ENCODE measurements at places on chromosomes 12 and 14.

- no peak for DNase-seq
Measured at GRCh38 chr12:113385282-113385882, 18.3 kb downstream of the SDS start.

DNA sequence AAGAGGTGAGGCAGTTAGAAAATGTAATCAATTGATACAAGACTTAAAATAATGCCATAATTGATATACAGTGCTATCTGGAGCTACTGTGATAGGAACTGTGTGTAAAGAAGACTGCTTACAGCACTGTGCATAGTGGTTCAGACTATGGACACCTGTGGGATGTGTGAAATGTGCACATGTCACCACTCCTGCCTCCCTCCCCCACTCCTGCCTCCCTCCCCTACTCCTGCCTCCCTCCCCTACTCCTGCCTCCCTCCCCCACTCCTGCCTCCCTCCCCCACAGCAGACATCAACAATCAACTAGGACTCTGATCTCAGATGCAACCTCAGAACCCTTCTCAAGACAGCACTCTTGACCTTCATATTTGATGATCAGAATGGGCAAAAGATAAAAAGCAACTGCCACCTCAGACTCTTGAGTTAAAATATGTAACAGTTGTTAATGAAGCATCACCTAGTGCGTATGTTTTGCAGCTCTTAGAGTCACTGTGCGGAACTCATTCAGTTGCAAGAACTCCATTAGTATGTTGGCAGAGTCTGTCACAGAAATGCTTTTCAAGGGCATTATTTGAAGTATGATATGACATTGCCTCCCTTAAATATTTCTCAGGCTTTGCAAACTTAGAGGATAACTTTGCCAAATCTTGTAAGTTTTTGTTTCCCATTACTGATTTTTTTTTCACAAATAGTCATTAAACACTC, 255.2 kb upstream of the DDHD1 start:
- DNase-seq: no peak

- no peak for DNase-seq
Measured at GRCh38 chr12:70319605-70320004, 46.5 kb upstream of the KCNMB4 start.

GRCh38 chr14:79056879-79057278, 886.7 kb downstream of the NRXN3 start:
- no peak for DNase-seq

DNA sequence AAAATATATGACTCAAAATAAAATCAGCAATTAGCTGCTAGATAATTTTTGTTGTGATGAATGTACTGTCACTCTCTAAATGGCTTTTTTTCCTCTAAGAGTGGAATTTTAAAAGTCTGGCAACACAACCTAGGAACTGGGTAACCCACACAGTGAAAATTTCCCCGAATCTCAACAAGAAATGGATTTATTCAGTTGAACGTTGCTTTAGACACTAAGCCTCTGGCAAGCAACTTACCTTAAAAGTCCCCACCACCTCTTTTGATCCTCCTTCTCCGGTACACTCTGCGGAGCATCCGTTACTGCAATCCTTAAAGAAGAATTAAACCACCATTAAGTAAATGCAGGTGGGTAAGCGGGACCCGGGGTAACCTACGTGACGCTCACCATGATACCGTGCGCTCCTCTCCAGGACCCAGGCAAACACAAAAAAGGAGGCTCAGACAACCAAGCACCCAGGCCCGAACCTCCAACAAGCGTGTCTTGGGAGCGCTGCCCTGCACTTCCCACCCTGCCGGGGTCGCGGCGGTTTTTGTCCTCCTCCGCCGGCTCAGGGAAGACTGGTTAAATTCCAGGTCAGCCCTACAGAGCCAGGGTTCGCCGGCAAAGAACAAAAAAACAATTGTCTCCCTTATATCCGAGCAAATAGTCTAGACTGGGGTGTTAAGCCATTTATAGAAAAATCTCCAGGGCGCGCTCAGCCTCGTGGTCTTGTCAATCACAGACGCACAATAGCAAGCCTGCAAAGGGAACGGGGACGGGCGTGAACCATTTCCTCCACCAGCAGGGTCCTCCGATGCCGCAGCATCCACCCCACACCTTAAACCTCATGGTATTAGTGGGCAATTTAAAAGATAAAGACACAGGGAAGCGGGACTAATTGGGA, 47.1 kb downstream of the BCAT1 start:
- no peak for DNase-seq

DNA sequence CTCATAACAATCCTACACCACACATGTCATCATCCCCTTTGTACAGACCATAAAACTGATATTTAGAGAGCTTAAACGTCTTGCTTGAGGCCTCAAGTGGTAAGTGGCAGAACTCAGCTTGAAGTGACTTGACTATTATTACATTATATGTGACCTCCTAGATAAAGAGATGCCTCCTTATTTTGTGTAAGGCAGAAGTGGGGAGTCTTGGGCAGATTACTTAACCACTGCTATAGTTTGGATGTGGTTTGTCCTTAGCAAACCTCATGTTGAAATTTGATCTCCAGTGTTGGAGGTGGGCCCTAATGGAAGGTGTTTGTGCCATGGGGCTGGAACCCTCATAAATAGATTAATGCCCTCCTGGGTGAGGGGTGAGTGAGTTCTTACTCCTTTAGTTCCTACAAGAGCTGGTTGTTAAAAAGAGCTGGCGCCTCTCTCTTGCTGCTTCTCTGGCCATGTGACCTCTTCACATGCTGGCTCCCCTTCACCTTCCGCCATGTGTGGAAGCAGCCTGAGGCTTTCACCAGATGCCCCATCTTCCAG, 37.4 kb downstream of the RCOR1 start:
- DNase-seq: no peak

GRCh38 chr14:29955087-29955486, 27.4 kb upstream of the PRKD1 start:
- no peak for DNase-seq

GRCh38 chr12:87812030-87812429, 217.2 kb downstream of the C12orf50 start:
- no peak for DNase-seq

GRCh38 chr12:60123557-60123956, 527.7 kb downstream of the SLC16A7 start:
- DNase-seq: no peak

GRCh38 chr12:125890971-125891370, 825.7 kb downstream of the AACS start:
- no peak for DNase-seq

- DNase-seq: no peak
Measured at GRCh38 chr14:103121121-103121845, 2.0 kb upstream of the TNFAIP2 start.

DNA sequence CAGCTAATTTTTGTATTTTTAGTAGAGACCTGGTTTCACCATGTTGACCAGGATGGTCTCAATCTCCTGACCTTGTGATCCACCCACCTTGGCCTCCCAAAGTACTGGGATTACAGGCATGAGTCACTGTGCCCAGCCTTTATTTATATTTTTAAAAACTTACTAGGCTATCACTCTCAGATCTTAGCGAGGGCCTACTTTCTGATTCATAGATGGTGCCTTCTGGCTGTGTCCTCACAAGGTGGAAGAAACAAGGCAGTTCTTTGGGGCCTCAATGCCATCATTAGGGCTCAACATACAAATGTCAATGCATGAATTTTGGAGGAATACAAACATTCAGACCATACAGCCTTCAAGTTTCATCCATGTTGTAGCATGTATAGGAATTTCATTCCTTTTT, 2.4 kb upstream of the DGLUCY start:
- DNase-seq: no peak

DNA sequence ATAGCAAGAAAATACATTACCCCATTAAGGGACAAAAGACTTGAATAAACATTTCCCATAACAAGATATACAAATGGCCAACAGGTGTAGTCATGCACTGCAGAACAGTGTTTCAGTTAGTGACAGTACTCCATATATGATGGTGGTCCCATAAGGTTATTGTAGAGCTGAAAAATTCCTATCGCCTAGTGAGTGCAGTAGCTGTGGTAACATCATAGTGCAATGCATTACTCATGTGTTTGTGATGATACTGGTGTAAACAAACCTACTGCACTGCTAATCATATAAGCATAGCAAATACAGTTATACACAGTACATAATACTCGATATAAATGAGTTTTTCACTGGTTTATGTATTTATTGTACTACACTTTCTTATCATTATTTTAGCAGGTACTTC, 168.7 kb downstream of the C12orf75 start:
- DNase-seq: no peak

- DNase-seq: no peak
Measured at GRCh38 chr12:3456809-3457208, 34.2 kb upstream of the PRMT8 start.

- no peak for DNase-seq
Measured at GRCh38 chr14:102282751-102283465, 22.1 kb downstream of the MOK start.

- DNase-seq: no peak
Measured at GRCh38 chr12:79402606-79403005, 288.2 kb downstream of the PAWR start.

- no peak for DNase-seq
Measured at GRCh38 chr14:52922656-52923055, 28.2 kb downstream of the FERMT2 start.

GRCh38 chr14:54894995-54895394, 7.6 kb downstream of the GCH1 start:
- DNase-seq: no peak

GRCh38 chr12:49661191-49661590, 37.8 kb downstream of the PRPF40B start:
- no peak for DNase-seq

DNA sequence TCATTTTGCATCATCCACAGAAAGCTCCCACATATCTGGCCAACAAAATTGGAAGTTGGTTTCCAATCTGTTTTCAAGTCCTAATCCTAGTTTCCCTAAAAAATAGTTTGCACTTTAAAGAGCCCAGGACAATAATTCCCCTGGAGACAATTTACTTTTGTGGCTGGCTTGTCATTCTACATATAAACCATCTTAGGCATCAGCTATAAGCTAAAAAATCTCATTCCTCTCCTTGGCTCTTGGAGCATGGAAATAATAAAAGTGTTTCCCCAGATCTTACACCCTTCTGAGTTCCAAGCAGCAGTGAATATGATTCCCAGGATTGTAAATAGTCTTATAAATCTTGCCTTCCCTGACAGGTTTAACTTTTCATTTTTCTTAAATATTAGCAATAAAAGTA, 89.1 kb upstream of the NUDT4 start:
- DNase-seq: no peak

DNA sequence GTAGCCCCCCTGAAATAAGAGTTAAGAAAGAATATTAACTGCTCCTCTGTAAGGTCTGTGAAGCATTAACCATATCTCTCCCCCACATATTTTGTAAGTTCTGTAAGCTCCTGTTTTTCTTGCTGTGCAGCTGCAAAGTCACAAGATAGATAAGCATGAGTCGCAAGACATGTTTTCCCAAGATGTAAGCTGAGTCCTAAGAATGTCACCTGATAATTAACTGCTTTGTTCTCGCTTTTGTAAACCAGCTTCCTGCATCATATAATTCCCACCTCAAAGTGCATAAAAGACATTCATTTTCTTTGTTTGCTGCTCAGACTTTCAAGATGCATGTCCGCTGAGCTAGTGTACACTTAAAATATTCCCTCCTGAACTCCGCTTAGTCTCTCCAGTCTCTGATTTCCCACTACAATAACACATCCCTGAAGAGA, 27.0 kb upstream of the PHC1 start:
- DNase-seq: no peak

GRCh38 chr14:106681161-106681560, 1154.8 kb downstream of the TMEM121 start:
- DNase-seq: no peak

- DNase-seq: no peak
Measured at GRCh38 chr12:11707535-11707934, 58.1 kb downstream of the ETV6 start.

GRCh38 chr14:105861985-105862465, 335.6 kb downstream of the TMEM121 start:
- peak; percentile 35 for DNase-seq

DNA sequence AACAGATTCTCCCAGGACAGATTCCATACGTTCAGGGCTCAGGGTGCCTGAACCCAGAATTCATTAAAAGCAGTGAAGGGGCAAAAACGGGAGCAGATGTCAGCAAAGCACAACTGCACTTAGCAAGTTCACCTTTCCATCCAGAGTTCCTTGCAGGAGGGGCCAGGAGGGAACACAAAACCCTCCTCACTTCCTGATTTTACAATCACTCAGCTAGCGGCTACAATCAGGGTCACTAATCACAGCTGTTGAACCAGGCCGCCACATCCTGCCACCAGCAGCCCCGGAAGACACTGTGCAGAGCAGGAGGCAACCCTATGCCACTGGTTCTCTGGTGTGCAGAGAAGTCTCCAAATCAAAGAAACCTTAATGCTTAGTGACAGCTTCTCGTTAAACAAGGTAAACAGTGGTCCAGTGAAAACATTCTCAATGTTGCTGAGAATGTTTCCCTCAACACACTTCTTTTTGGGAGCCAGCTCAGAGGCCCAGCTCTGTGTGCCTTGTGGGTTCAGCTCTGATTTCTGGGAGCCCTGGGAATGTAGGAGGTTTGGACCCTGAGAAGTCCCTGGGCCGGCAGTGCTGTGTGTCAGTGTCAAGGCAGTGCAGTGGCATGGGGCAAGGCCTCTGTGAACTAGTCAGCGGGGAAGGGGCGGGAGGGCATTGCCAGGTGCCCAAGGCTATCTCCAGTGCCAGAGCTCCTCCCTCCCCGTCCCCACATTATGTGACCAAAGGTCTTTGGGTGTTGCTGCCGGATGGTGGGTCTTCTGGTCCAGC, 54.5 kb downstream of the VCPKMT start:
- peak; percentile 82 for DNase-seq

DNA sequence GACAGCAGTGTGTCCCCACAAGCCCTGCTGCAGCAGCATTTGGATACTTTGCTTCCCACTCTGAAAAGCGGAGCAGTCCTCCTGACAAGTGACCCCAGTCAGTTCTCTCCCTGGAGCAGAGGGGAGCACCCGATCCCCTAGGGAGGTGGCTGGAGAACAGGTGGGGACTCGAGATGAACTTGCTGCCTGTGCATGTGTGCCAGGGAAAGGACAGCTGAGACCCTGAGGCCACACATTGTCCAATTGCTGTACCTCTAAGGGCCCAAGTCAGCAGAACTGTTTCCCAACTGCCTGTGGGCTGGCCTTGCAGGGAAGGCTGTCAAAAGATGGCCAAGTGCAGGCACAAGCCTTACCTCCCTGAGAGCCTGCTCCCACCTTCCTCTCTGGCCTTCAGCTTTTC, 55.1 kb downstream of the IFT43 start:
- DNase-seq: no peak

- no peak for DNase-seq
Measured at GRCh38 chr12:114240288-114240687, 165.7 kb downstream of the TBX5 start.

DNA sequence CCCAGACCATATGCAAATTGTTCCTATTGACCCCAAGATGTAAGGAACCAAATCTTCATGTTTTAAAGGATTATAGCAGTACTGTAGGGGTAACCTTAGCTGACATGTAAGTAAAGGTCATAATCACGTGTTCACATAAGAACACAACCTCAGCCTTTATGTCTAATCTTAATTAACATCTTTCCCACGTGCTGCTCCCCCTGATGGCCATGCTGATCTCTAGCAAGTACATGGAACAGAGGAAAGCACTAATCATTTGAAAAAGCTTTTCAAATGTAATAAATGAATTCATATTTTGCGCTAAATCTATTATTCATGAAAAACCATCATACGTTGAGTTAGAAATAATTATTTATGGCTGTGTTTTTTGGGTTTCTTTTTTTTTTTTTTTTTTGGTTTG, 30.5 kb upstream of the ITPR2 start:
- DNase-seq: no peak

GRCh38 chr12:72286526-72286925, 14.4 kb downstream of the TRHDE start:
- no peak for DNase-seq

GRCh38 chr12:105477873-105478272, 147.4 kb downstream of the C12orf75 start:
- DNase-seq: no peak
